AG04450 (cell line): ENCODE measurements at places on chromosomes 2 and 18.

- DNase-seq, result no peak
These were observed 379.9 kb downstream of the NBAS start for GRCh38 chr2:15181092-15181745.

- DNase-seq, result no peak
These were observed 1.2 kb upstream of the UGT1A1 start for GRCh38 chr2:233758849-233759248.

- no peak for DNase-seq
These were observed 7.7 kb upstream of the ARID5A start for GRCh38 chr2:96528700-96529375.

DNA sequence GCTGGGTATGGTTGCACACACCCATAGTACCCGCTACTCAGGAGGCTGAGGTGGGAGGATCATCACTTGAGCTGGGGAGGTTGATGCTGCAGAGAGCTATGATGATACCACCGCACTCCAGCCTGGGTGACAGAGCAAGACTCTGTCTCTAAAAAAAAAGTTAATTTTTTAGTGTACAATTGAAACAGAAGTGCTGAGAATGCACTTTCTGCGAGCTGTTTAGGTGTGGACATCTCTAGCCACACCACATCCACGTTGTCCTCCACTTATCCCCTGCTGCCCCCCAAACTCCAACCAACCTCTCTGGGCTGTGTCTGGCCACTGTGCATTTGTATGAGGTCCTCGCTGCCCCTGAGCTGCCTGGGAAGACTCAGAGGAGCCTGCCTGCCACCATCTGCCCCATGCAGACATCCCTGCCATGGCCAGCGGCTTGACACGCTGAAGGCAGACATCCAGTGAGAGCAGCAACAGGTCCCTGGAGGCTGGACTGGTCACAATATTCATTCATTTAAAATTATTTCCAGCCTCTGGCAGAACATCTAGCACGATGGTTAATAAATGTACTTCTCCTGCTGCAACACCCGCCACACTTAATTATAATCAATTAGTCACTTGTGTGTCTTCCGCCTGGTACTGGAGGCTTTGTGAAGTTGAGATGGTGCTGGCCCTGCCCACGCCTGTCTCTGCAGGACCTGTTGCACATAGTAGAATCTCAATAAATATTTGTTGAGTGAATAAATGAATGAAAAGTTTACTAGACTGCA, 3.7 kb upstream of the AFF3 start:
- DNase-seq, result no peak

DNA sequence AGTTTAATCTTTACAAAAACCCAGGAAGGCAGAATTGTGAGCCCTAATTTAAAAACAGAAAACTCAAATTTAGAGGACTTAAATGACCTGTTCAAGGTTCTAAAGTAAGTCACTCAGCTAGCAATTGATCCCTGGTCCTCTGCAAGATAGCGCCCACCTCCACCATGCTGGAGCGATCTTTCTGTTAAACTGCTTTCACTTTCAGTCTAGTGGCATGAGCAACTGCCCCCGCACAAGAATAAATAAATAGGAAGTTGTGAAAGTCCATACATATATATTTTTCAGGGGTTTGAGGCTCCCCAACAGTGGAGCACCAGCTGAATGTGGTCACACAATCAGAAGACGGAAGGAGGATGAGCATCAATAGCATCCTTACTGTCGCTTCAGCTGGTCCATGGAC, 217.9 kb downstream of the NAPG start:
- DNase-seq, result no peak

- no peak for DNase-seq
These were observed 960.9 kb downstream of the SOCS6 start for GRCh38 chr18:71249791-71250190.

DNA sequence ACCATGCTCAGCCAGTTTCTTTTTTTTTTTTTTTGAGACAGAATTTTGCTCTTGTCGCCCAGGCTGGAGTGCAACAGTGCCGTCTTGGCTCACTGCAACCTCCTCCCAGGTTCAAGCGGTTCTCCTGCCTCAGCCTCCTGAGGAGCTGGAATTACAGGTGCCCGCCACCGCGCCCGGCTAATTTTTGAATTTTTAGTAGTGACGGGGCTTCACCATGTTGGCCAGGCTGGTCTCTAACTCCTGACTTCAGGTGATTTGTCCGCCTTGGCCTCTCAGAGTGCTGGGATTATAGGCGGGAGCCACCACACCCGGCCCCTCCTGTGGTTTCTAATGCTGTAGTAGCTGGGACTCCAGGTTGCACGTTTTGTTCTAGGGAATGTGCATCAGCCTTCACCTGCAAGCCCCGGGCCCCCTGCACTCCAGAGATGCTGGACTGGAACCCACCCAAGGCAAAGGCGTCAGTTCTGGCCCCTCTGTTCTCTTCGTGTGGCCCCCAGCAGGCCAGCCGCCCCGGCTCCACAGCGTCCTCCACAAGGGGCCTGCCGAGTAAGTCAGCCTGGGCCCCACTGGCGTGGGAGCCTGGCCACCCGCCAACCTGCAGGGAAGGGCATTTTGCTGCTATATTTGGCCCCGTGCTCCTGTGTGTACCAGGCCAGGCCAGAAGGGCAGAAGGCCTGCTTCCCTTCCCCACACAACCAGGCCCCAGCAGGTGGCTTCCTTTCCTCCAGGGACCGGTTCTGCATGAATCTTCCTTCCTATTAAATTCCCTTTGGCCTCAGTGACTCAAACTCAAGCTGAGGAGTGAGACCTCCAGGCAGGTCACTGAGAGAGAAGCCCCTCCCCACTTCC, 25.7 kb upstream of the B3GNT7 start:
- DNase-seq, result no peak

- no peak for DNase-seq
These were observed 2.0 kb downstream of the IKZF2 start for GRCh38 chr2:213149294-213149875.

GRCh38 chr2:235087832-235088495, 136.1 kb downstream of the SH3BP4 start:
- DNase-seq, result no peak

GRCh38 chr2:43540021-43540779, 55.6 kb downstream of the THADA start:
- peak; percentile 72 for DNase-seq

- DNase-seq, result no peak
These were observed 129.1 kb upstream of the SMAD2 start for GRCh38 chr18:48059455-48060010.

DNA sequence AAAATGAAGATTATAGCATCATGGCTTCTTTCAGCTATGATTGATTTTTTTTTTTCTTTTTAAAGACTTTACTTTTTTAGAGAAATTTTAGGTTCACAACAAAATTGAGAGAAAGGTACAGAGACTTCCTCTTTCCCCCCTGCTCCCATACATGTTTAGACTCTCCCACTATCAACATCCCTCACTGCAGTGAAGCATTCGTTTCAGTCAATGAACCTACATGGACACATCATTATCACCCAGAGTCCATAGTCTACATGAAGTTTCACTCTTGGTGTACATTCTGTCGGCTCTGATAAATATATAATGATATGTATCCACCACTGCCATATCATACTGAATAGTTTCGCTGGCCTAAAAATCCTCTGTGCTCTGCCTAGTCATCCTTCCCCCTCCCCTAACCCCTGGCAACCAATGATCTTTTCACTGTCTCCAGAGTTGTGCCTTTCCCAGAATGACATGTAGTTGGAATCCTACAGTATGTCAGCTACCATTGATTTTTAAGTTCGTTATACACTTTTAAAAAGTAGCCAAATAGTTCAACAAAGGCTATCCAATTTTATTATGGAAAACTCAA, 86.8 kb downstream of the GPD2 start:
- no peak for DNase-seq

GRCh38 chr2:105235388-105236059, 6.0 kb upstream of the GPR45 start:
- DNase-seq, result peak; percentile 49

- no peak for DNase-seq
These were observed 70.7 kb downstream of the NDUFA10 start for GRCh38 chr2:239954166-239955086.

DNA sequence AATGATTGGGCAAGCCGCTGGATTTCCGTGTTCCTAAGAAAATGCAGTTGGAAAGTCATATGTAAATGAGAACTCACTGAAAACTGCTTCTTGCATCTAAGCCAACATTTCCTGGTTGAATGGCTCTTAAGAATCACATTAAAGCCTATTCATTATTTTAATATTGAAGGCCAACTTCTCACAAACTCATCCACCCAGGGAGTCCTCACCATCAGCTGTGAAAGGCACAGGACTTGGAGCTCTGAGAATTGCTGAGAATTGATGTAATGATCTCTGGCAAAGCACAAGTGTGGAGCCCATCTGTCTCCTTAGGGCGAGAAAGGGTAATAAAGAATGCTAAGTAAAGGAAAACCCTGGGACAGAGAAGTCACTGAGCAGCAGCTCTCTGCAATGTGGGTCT, 55.9 kb upstream of the APCDD1 start:
- no peak for DNase-seq

DNA sequence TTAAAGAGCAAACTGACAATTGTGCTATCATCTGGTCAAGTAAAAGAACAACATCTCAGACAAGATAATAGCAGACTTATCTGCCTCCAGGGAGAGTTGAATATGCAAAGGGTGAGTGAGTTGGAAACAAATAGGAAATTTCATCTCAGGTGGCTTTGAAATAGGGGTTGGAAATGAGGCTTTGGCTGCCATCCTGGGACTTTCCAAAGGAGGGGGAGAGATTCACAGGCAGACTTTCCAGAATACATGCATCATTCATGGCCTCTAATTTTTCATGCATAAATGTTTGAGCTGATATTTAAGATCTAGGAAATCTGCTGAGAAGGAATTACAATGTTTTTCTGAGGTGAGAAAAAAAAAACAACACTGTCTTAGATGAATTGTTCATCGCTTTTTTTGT, 300.5 kb downstream of the ALK start:
- no peak for DNase-seq
